ENCODE measurements at places on chromosomes 5 and 9.

DNA sequence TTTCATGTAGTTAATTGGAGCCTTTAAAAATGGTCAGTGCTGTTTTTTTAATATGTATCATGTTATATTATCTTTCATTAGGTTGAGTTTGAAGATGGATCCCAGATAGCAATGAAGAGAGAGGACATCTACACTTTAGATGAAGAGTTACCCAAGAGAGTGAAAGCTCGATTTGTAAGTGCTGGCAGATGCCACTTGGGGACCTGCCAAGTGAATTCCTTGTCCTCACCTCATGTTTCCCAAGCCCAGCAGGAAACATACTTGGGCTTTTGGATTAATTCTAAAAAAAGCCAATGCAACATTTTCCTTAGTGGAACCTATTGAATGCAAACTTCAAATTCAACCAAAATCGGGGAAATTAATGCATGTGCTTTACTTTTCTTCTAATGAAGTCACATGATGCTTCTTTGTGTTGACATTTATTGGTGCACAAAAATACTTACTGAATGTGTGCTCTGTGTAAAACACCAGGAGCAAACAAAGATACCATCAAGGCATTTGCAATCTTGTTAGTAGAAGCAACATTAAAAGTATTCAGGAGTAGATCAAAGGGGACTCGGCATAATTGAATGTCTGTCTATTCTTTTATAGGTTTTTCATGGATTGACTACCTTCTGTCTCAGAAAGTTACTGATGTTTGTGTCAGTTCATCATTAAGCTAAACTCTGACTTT, 412.1 kb downstream of the KDM4C start:
- peaks cover 80% of the 10 kb centered on the region for H3K36me3 ChIP-seq
- DNase-seq = no peak
- no peak overlapping the region for H3K27ac ChIP-seq
- no peak overlapping the region for H3K4me3 ChIP-seq

DNA sequence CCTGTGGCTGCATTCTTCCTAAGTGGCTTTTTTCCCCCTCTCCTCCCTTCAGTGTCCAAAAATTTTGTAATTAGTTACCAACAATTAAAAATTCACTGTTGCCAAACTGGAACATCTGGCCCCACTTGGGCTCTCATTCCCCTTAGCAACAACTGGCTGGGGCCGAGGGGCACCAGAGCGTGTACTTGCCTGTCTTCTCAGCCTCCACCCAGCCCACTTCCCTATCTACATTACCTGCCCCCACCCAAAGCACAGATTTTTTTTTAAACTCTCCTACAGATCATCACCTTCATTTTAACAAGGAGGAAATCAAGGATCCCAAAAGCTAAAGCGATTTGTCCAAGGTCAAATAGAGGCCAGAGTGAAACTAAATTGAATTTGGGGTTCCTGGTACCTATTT, 278.8 kb downstream of the EBF1 start:
- H3K36me3 ChIP-seq = peaks cover 67% of the 10 kb centered on the region
- H3K27ac ChIP-seq = peak overlapping the region; percentile 95
- H3K4me1 ChIP-seq = peaks cover 100% of the 10 kb centered on the region
- peak; percentile 40 for DNase-seq
- H3K27me3 ChIP-seq = no peaks in the 10 kb centered on the region

DNA sequence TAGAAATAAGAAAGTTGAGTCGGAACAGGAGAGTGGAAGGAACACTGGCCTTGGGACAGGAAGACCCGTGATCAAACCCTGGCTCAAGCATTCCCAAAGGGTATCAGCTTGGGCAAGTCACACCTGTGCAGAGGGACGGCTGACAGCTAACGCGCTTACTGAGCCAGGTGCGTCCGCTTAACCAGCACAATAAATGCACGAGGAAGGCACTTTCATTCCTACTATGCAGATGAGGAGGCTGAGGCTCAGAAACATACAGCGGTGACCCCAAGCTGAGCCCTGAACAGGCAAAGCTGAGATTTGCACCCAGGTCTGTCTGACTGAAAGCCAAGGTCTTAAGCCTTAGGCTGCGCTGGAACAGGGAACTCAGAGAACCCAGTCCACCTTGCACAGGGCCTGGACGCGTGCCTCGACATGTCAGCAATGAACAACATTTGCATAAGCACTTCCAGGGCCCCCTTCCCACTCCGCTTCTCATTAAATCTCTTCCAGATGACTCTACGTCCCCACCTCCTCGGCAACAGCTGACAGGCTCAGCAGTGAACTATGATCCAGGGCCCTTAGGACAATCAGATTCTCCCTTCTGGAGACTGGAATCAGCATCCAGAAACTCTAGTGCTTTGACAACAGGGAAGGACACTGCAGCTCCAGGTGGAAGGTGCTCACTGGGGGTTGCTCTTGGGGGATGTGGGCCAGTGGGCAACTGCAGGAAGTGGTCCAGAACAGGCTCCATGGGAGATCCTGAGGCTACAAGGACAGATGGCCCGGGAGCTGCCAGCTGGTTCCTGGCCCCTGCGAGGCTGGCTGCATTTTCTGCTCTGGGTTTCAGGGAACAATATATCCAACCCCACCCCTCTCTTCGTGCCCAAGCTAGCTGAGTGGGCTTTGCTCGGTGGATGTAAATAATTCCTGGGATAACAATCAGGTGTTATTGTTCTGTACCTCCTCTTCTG, 35.2 kb downstream of the SH3PXD2B start:
- H3K27me3 ChIP-seq = peaks cover 5% of the 10 kb centered on the region
- H3K27ac ChIP-seq = no peak overlapping the region
- no peaks in the 10 kb centered on the region for H3K36me3 ChIP-seq
- no peak overlapping the region for H3K4me3 ChIP-seq

GRCh38 chr5:83375049-83375745, 96.3 kb upstream of the VCAN start:
- H3K27me3 ChIP-seq = no peaks in the 10 kb centered on the region
- H3K4me3 ChIP-seq = no peak overlapping the region
- H3K4me1 ChIP-seq = no peaks in the 10 kb centered on the region
- no peak for DNase-seq
- H3K27ac ChIP-seq = no peak overlapping the region

Measured in activated B cell treated with CpG ODN at 0.5 μM for 24 hours (primary cell).